ENCODE measurements at places on chromosomes 5 and 9.

GRCh38 chr9:69797675-69798074, 22.9 kb upstream of the CFAP95 start:
- no peak for DNase-seq

GRCh38 chr9:114286146-114286679, 36.7 kb upstream of the ORM1 start:
- no peak for DNase-seq

DNA sequence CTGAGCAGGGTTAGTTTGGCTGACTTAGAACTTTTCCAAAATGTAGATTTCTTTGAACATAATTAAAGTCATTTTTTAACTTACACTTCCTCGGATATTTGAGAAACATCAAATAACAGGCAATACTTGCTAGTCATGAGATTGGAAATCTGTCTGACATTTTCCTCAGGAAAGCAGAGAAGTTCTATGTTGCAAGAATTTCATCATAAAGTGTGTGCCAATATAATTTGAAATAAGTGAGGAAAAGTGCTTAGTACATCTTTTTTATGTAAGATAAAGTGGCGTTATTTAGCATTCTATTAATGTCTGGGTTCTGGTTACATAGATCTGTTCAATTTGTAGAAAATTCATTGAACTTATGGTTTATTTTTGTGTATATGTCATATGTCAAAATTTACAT, 48.7 kb upstream of the C5orf47 start:
- DNase-seq = no peak

DNA sequence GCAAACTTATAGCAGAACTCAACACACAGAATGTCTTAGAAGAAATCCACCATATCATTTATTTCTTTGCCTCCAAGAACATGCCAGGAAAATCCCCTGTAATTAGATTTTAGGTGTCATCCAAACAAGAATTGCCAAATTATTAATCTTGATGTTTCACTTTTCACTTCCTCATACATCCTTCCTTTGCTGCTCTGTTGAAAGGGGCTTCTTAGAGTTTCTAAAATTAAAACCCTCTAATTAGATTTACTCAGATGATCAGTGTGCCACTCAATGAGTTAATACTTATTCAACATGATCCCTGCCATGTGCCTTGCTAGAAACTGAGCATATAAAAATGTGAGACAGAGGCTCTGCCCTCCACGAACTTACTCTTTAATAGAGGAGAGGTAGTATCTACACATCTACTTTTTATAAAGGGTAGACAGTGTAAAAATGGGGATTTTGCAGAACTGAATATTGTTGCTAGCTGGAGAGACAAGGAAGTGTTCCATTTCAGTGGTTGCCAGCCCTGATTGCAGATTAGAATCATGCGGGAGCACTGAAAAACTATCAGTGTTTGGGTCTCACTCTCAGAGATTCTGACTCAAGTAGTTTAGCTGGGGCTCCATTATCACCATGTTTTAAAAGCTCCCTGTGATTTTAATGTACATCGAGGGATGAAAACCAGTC, 498.4 kb downstream of the TLE4 start:
- DNase-seq = no peak

- DNase-seq = no peak
Observed at GRCh38 chr9:101235105-101235866, 149.5 kb downstream of the BAAT start.

Measured in activated gamma-delta T cell (primary cell).